T-helper 2 cell (primary cell): ENCODE measurements at places on chromosomes 6 and 20.

DNA sequence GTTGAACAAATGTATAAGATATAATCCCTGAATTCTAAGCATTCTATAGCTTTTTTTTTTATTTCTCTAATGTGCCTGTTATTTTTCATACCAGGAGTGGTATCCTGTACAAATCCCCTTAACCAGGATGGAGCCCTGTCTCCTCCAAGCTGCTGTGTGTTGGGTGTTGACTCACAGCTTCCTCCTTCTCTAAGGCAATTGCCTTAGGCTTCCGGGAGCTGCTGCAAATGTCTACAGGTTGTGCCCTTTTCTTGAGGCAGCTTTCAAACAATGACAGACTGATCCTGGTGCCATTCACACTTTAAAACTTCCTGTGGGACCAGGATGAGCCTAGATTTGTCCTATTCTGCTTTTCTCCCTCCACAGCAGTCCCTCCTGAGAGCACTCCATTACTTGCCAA is 173.2 kb downstream of the BTBD3 start:
- DNase-seq: no peak

GRCh38 chr6:140101818-140102217 is 727.4 kb upstream of the CITED2 start:
- DNase-seq: peak; percentile 21

DNA sequence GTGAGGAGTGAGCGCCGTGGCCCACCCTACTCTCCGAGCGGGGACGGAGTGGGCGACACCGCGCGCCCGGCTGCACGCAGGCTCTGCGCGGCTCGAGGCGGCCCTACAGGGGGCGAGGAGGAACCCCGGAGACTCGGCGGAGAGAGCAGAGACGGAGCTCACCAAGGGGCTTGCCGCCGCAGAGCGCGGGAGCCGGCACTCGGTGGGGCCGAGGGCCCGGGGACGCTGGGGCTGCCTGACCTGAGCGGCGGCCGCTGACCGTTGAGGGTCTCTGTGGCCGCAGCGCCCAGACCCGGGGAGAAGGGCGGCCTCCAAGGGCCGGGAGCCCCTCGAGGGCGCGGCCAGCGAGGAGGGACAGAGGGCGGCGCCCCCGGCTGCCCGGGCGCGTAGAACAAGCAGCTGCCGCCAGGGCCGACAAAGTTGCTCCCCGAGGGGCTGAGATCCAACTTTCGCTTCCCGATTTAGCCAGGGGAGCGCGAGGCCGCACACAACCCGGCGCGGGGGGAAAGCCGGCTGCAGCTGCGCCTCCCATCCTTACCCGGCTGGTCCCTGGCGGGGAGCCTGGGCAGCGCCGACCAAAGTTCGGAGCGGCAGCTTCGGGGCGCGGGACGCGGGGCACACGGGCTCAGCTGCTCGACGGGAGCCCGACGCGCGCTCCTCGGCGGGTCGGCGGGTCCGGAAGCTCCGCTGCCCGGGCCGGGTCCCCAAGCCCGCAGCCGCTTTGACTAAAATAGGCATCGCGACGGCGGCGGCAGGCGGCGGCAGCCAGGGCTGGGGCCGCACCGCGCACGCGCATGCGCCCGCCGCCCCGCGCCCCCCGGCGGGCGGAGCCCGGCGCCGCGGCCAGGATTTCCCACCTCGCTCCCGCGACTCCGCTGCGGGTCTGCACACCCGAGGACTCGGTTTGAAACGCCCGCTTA is 43.1 kb downstream of the POPDC3 start:
- no peak for DNase-seq

DNA sequence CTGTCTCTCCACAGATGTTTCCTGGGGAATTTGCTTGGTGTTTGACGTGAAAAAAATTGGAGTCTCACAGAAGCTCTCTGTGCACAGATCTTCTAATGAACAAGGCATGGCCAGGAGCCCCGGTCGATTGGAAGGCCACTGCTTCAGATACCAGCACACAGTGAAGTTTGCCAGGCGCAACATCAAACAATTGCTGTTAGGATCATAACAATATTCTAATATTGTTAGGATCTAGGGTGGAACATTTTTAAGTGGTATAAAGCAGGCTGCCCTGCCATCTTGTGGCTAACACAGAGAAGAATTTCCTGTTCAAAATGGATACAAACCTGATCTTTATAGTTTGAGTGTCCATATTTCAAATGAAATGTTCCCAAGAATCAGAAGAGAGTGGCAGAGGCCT is 64.1 kb downstream of the C6orf118 start:
- DNase-seq: no peak

GRCh38 chr6:166946125-166946524 is 10.2 kb downstream of the RNASET2 start:
- DNase-seq: no peak

DNA sequence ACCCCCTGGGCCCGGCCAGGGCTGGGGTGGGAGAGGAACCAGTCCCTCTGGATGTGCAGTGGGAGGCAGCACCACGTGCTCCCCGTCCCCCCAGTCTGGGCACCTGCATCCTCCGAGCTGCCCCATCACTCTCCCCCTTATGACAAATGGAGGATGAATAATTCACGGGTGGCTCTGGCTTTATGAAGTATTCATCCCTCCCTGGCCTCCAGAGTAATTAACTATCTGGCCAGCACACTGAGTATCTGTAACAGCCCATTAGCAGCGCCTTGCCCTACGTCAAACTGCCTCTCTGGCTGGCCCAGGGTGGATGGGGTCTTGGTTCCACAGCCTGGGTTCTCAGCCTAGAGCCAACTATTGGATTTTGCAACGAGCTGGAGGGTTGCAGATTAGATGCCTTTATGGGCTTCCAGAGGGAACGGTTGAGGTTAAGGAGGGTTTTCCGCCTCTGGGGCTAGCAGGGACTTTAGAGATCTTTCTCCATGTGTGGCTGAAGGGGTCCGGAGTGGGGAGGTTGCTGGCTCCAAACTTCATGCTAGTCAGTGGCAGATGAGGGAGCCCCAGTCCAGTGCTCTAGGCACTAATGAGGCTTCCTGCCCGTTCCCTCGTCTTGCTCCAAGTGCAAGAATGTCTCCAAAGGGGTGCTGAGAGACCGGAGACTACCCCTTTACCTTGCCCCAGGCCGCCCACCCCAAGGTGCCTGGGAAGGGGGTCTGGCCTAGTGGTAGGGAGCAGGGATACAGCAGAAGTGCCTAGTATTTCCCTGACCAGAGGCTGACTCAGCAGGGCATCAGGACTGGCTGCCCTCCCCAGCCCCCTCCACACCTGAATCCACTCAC is 53.5 kb upstream of the MLN start:
- no peak for DNase-seq
